ENCODE measurements at places on chromosomes 12 and 14. TPM values are rescaled to one million over a fixed set of nuclear protein-coding genes. Genes with fewer than 3 reads are reported as not detected.

WNT5B gene
- 0.27 TPM for total RNA-seq

OR6C1 gene
- total RNA-seq, result not detected

NACA gene
- 1,633 TPM for total RNA-seq

WSCD2 gene
- not detected for total RNA-seq

AQP2 gene
- not detected for total RNA-seq

NUDT14 gene
- 47.4 TPM for total RNA-seq
